ENCODE measurements at places on chromosomes 16 and 17. TPM values are rescaled to one million over a fixed set of nuclear protein-coding genes. Genes with fewer than 3 reads are reported as not detected.

NTHL1 gene
- total RNA-seq, result 71.2 TPM

SHBG gene
- not detected for total RNA-seq

C16orf96 gene
- total RNA-seq, result not detected

TRAP1 gene
- 204 TPM for total RNA-seq

ADCY9 gene
- total RNA-seq, result 7.4 TPM

CDH1 gene
- not detected for total RNA-seq

CASKIN2 gene
- 10.5 TPM for total RNA-seq

ACSM3 gene
- 0.41 TPM for total RNA-seq

SMIM5 gene
- total RNA-seq, result 1.2 TPM

SLC5A11 gene
- total RNA-seq, result not detected

HOXB3 gene
- total RNA-seq, result 11.9 TPM

CBLN1 gene
- not detected for total RNA-seq

ATP1B2 gene
- 0.08 TPM for total RNA-seq

LGALS9B gene
- not detected for total RNA-seq

ITGA3 gene
- total RNA-seq, result 360 TPM

NOS2 gene
- total RNA-seq, result 0.05 TPM

TMEM114 gene
- not detected for total RNA-seq

ADAP2 gene
- total RNA-seq, result not detected

SSTR5 gene
- not detected for total RNA-seq

ACACA gene
- total RNA-seq, result 44.3 TPM

ITGA2B gene
- total RNA-seq, result 0.05 TPM

ST6GALNAC2 gene
- 2.8 TPM for total RNA-seq

MT1M gene
- not detected for total RNA-seq

CD300A gene
- not detected for total RNA-seq

HOXB4 gene
- total RNA-seq, result 5.7 TPM

NACA2 gene
- total RNA-seq, result not detected

SENP3 gene
- 96.6 TPM for total RNA-seq

PLD6 gene
- total RNA-seq, result 10.9 TPM

IL21R gene
- total RNA-seq, result 1.6 TPM

CHST4 gene
- total RNA-seq, result not detected

FOXL1 gene
- total RNA-seq, result 3.9 TPM

KRTAP4-4 gene
- total RNA-seq, result not detected

CDRT15 gene
- not detected for total RNA-seq

OR2C1 gene
- total RNA-seq, result not detected

IL34 gene
- not detected for total RNA-seq

PRSS22 gene
- not detected for total RNA-seq

DNAJA2 gene
- 71.7 TPM for total RNA-seq

OSGIN1 gene
- 1.9 TPM for total RNA-seq

WNK4 gene
- 27.3 TPM for total RNA-seq

KRTAP4-6 gene
- total RNA-seq, result not detected

KRT9 gene
- total RNA-seq, result 2.6 TPM

LLGL2 gene
- total RNA-seq, result 7.1 TPM

CDIP1 gene
- total RNA-seq, result 8.1 TPM

FA2H gene
- not detected for total RNA-seq

GPRC5C gene
- 0.74 TPM for total RNA-seq

TLE7 gene
- not detected for total RNA-seq

CCL22 gene
- not detected for total RNA-seq

ACE gene
- 2.6 TPM for total RNA-seq

AHSP gene
- total RNA-seq, result not detected

UTS2R gene
- not detected for total RNA-seq

EFCAB5 gene
- 0.87 TPM for total RNA-seq

GRIN2C gene
- not detected for total RNA-seq

Measured in A375 (cell line).